ENCODE measurements at places on chromosomes 5 and 9.

DNA sequence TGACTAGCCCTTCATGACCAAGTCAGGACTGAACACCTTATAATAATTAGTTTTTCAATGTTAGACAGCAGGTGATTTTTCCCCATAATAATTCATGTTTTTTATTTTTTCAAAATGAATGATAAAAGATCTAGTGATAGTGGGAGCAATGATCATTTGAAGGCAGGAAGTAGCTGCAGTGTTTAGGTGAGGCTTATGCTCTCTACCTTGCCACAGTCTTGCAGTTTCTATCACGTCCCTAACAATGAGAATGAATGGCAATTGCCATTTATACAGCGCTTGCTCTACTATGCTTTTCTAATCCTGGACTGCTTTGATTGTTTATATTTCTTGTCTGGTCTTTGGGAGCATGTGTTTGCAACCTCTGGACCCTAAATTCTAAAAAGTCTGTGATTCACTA lies 367.8 kb upstream of the RIOK2 start:
- DNase-seq, result no peak

DNA sequence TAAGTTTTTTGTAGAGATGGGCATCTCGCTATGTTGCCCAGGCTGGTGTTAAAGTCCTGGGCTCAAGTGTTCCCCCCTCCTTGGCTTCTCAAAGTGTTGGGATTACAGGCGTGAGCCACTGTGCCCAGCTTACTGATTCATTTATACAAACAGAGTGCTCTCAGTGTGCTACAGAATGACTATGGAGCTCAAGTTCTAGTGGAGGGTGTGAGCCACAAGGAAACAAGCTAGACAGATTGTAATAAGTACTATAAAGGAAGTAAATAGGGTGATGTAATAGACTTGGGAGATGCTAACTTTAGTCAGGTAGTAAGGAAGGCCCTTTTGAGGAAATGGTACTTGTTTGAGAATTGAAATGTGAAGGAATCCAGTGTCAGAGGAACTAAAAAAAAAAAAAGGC lies 1.7 kb upstream of the TMEM267 start:
- DNase-seq, result no peak

DNA sequence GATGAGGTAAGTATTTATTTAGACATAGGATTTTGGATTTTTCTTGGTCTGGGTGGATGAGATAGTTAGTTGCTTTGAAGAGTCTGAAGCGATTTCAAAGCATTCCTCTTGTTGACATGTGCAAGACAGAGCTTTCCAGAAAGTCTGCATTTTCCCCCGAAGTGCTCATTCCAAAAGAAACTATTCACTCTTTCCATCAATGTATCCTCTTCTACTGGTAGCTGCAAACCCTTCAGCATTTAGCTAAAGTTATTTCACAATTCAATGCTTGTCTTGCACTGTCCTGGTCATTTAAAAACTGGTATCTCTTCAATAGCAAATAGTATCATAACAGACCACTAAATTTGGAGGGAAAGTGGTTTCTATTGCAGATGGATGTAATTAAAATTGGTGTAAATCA lies 13.0 kb downstream of the NREP start:
- no peak for DNase-seq

DNA sequence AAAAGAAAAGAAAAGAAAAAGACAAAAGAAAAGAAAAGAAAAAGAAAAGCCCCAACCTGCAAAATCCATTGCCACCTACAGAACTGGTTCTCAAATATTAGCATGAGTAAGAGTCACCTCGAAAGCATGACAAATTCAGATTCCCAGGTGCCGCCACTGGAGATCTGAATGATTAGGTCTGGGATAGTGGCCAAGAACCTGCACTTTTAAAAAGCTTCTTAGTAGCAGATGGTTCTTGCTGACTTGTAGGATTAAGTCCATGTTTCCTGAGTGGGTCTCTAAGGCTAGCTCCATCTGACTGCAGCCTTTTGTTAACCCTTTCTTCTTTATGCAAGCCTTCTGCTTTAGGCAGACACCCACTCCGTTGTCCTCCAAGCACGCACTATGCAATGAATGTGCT lies 178.5 kb upstream of the CDH18 start:
- DNase-seq, result no peak

- no peak for DNase-seq
Measured at GRCh38 chr5:44952376-44952775, 143.6 kb downstream of the MRPS30 start.

DNA sequence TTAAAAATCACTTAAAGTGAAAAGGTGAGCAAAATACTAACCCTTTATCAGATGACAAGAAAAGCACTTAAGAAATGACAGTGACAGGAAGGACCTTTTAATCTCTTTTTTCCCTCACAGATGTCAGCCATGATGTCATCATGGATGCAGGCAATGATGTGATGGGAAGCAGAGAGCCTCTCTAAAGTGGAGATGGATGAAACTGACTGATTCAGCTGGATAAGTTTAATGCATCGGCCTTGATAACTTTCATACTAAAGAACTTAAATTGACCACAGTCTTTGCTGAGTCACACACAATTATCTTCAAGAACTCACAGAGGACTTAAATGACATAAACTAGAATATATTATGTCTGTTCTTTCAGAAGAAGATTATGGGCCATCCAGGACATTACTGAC lies 153.2 kb upstream of the FGF10 start:
- DNase-seq, result no peak

DNA sequence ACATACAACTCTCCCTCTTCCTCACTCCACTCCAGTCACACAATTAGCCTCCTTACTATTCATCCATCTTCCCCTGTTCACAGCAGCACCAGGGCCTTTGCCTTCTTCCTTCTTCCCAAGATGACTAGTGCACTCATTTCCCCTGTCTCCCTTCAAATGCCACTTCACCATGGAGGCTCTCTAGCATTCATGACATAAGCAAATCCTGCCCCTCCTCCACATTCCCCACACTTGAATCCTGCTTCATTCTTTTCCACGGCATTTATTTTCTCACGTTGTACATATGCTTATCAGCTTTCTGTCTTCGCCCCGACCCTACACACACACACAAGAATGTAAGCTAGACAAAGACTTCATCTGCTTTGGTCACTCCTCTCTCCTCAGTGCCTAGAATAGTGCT lies 133.3 kb downstream of the CDK5RAP2 start:
- no peak for DNase-seq

DNA sequence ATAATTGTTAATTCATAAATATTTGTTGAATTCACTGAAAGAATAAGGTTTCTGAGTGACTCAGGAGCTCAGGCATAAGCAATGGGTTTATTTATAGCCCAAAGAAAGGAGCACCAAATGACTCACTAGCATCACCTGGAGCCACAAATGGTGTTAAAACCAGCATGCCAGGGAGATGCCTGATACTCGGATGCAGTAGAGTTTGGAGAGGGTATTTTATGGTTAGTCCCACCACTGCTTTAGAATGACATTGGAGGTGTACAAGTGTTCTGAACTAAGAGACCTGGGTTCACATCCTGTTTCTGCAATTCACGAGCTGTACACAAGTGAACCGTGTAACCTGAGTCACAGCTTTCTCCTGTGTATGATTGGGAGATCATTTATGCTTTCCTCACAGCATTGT lies 25.2 kb downstream of the CCL28 start:
- no peak for DNase-seq

DNA sequence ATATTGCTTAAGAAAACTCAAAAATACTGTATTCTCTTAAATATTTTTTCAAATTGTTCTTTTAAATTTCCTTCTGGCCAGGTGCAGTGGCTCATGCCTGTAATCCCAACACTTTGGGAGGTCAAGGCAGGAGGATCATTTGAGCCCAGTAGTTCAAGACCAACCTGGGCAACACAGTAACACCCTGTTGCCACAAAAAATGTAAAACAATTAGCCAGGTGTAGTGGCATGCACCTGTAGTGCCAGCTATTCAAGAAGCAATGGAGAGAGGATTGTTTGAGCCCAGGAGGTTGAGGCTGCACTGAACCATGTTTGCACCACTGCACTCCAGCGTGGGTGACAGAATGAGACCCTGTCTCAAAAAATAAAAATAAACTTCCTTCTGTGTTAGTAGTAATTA lies 94.3 kb downstream of the STRBP start:
- no peak for DNase-seq

- DNase-seq, result no peak
Measured at GRCh38 chr5:72138943-72139521, 31.8 kb downstream of the MAP1B start.

DNA sequence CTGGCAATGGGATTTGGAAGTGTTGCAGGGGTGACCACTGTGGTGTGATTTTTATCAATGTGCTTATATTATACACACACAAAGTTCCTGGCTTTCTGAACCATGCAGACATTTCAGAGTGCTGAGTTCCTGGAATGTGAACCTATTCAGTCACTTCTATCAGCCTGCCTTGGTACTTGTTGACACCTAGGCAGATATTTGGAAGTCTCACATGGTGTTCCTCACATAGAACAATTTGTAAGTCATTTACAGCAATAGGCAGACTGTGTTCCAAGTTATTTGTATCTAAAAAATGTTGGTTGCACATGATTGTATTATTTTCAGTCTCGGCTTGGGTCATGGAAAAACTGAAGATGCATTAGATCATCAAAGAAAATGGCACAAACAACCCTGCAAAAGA lies 182.2 kb downstream of the SREK1 start:
- no peak for DNase-seq

GRCh38 chr5:118195211-118195610 lies 793.1 kb downstream of the DTWD2 start:
- DNase-seq, result no peak

DNA sequence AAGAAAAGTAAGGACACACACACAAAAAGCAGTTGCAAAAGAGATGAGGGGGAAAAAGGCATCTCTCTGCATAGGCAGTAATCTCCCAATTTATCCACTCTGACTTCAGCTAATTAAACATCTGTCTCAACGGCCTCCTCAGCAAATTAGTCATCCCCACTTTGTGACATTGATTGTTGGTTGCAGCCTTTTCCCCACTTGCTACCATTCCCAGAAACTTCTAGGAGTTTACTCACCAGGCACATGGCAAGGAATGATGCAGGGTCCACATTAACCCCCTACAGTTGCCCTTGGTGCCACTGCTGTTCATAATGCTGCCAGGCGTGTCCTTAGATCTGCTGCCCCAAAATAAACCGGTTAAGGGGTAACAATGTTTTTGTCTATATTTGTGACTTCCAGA lies 174.6 kb downstream of the MAPKAP1 start:
- no peak for DNase-seq

DNA sequence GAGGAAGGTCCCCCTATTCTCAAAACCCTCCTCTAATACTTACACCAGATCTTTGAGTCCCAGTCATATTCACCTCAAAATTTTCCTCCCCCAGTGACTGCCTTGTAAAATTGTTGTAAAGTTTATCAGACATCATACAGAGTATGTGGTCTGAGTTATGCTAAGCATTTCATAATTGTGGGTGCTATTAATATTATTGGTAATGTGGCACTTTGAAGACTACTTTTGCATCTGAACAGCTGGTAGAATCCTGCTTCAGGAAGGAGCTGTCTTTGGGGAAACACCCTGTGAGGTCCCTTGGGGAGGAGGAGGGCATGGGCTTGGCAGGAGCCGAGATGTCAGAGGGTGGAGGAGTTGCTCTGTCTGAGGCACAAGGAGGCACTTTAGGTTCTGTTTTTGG lies 164.9 kb upstream of the ZNF618 start:
- no peak for DNase-seq

DNA sequence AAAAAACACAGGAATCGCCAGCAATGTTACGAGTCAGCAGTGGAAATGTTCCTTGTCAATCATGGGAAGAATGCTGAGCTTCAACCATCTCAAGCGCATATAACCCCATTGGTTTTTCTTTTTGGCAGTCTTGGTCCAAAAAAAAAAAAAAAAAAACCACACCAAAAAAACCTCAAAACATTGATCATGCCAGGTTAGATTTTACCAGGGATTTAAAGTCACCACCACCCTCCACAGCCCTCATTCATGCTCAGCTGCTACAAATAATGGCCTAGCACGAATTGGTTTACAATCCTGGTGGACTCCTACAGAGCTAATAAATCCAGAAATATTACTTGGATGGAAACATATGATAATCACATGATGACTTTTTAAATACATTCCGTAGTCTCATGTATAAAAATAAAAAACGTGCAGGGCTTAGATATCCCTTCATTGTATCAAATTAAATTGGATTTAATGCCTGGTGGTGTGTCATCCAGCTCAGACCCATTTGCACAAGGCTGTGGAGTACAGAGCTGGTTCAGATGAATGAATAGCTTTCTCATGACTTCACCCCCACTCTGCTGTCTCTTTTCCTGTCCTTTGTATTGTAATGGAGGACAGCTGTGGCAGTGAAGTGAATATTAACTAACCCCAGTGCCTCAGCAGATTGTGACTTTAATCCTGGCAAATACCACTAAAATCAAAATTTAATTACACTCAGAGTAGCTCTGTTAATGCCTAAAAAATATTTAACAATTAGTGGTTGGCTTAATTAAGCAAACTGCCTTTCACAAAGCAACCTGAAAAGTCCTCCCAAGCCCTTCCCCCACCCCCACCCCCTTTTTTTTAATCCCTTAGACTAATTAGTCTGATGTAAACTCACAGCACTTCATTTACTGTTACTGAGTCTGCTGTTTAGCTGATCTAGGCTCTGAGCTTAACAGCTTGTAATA lies 626.5 kb upstream of the ZNF608 start:
- no peak for DNase-seq

DNA sequence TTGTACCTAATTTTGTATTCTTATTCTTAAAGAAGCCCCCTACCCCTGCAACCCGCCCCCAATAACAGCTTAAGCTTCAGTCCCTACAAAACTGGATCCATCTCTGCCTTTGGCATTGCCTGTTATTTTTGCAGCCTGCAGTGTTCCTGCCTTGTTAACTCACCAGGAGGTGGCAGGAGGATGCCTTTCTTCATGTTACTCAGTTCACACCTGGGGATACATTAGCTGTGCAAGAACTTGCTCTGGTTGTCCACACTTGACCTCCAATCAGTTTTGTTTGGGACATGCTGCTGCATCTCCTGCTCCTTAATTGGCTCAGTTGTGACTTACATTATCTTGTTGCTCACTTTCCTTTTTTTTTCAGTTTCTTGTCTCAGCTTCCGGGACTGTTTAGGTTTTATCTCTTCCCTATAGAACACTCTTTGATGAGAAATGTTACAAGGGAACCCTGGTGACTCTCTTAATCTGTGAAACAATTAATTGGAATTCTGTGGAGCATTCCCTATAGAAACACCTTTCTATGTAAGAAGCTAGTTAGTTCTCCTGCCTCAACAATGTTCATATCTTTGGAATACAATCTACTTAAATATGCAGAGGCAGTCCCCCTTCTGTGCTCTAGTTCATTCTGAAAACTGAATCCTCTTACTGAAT lies 467.7 kb upstream of the ACO1 start:
- no peak for DNase-seq

DNA sequence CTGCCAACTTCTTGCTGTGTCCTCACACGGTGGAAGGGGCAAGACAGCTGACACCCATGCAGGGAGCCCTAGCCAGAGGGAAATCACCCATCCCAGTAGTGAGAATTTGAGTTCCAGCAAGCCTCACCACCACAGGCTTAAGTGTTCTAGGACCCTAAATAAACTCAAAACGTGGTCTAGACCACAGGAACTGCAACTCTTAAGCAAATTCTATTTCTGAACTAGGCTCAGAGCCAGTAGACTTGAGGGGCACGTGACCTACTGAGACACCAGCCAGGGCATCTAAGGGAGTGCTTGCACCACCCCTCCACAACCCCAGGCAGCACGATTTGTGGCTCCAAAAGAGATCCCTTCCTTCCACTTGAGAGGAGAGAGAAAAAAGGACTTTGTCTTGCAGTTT lies 96.0 kb upstream of the PHF24 start:
- DNase-seq, result no peak

Measured in D721Med (cell line).